Camera-type eye (tissue), 1 donor: ENCODE measurements at places on chromosomes 7 and 10. TPM values are rescaled to one million over a fixed set of nuclear protein-coding genes. Genes with fewer than 3 reads are reported as not detected.

Gene VSTM4
- total RNA-seq, result 30.1 TPM

Gene PRR15
- not detected for total RNA-seq

Gene ANKRD61
- total RNA-seq, result not detected

Gene SPDYE16
- 1.2 TPM for total RNA-seq

Gene CHRM2
- 1.4 TPM for total RNA-seq

Gene AKAP9
- total RNA-seq, result 302 TPM

Gene PTPN20
- total RNA-seq, result 10.0 TPM

Gene LBX1
- total RNA-seq, result not detected

Gene FASTK
- total RNA-seq, result 65.1 TPM
